ENCODE measurements at places on chromosomes 1 and 21. TPM values are rescaled to one million over a fixed set of nuclear protein-coding genes. Genes with fewer than 3 reads are reported as not detected.
A peak's percentile ranks its signal among the peaks of the same experiment; 100 is the strongest.

- H3K4me3 ChIP-seq = no peak overlapping the region
- H3K36me3 ChIP-seq = no peaks in the 10 kb centered on the region
- DNase-seq = no peak
- 0 out of 2 replicates have a peak, but pooled peaks cover 6% of the 10 kb centered on the region for H3K4me1 ChIP-seq
- no peak overlapping the region for H3K27ac ChIP-seq
- H3K27me3 ChIP-seq = no peaks in the 10 kb centered on the region
Observed at GRCh38 chr1:14242123-14242522, 356.4 kb upstream of the KAZN start.

GRCh38 chr21:34639882-34640788 lies 25.2 kb upstream of the RCAN1 start:
- H3K4me3 ChIP-seq = no peak overlapping the region
- no peak for DNase-seq
- no peaks in the 10 kb centered on the region for H3K27me3 ChIP-seq
- no peak overlapping the region for H3K27ac ChIP-seq
- H3K36me3 ChIP-seq = no peaks in the 10 kb centered on the region

GRCh38 chr21:34801519-34802132 lies 132.8 kb downstream of the CLIC6 start:
- H3K4me1 ChIP-seq = peaks cover 58% of the 10 kb centered on the region
- DNase-seq = no peak
- no peaks in the 10 kb centered on the region for H3K27me3 ChIP-seq
- peak overlapping the region; percentile 41 for H3K27ac ChIP-seq

GRCh38 chr1:228361314-228362140 lies 45.1 kb downstream of the TRIM11 start:
- H3K4me3 ChIP-seq = no peak overlapping the region
- DNase-seq = no peak
- H3K27me3 ChIP-seq = peaks cover 3% of the 10 kb centered on the region
- H3K36me3 ChIP-seq = no peaks in the 10 kb centered on the region

DNA sequence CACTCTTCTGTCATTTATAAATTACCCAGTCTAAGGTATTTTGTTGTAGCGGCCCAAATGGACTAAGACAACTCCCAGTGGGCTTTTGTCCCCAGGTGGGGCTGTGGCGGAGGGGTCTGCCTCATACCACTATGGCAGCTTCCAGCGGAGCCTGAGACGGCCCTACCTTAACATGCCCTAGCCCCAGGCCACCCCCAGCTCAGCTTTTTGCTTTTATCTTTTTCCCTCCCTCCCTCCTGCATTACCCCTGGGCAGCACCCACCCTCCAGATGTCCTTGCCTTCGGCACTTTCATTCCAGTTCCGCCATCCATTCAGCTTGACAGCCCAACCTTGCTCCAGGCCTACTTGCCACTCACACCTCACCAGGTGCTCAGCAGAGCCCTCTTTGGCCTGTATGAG lies 307.3 kb downstream of the PTPRU start:
- H3K4me1 ChIP-seq = no peaks in the 10 kb centered on the region
- no peak overlapping the region for H3K4me3 ChIP-seq
- H3K27ac ChIP-seq = no peak overlapping the region

DNA sequence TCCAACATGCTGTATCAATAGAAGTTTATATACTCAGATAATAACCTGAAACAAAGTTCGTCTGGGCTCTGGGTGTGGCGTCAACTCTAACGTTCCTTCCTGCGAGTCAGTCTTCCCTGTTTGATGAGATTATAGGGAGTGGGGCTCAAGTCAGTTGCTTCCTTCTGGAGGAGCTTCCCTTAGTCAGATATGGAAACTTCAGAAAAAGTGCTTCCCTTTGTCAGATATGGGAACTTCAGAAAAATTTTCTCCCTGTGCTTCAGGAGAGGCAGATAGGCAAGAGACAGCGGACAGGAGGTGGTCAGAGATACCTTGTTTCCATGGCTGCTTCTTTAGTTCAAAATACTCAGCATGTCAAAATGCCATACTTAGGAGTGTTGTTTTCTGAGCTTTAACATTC lies 51.1 kb upstream of the PRDX6 start:
- no peak for DNase-seq
- H3K27me3 ChIP-seq = no peaks in the 10 kb centered on the region
- no peak overlapping the region for H3K27ac ChIP-seq
- peaks cover 17% of the 10 kb centered on the region for H3K4me1 ChIP-seq
- no peak overlapping the region for H3K4me3 ChIP-seq

DNA sequence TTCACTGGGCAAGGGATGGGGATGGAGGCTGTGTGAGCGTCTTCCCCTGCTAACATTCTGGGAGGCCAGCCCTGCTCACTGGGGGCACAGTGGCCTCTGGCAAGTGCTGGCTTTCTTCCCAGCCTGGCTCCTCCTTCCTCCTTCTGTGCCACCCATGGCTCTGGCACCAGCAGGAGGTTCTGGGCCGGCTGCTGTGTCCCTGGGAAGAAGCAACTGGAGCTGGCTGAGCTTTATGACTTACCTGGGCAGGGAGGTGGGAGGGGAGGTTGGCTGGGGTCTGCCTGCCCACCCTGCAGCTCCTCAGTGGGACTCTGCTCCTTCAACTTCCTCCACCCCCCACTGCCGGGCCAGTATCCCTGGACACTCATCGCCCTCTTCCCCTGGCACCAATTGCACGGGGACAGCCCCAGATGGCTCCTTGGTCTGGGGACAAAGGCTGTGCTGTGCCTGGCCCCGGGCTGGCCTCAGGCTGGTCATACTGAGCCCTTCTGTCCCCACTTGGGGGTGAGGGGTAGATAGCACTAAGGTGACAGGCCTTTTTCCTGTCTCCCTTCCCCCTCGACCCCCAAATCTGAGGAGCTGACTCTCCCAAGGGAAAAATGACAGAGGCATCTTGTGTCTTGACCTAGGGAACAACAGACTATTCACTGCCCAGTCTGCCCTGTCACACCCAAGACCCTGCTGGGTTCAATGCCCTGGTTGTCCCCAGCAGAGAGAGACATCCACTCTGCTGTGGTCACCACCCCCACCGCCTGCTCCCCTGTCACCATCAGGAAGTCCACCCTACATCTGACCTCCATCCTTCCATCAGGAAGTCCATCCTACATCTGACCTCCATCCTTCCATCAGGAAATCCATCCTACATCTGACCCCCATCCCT lies 14.4 kb downstream of the CDK18 start:
- H3K27ac ChIP-seq = no peak overlapping the region
- no peak for DNase-seq
- H3K36me3 ChIP-seq = no peaks in the 10 kb centered on the region
- peaks cover 51% of the 10 kb centered on the region for H3K4me1 ChIP-seq
- no peak overlapping the region for H3K4me3 ChIP-seq

DNA sequence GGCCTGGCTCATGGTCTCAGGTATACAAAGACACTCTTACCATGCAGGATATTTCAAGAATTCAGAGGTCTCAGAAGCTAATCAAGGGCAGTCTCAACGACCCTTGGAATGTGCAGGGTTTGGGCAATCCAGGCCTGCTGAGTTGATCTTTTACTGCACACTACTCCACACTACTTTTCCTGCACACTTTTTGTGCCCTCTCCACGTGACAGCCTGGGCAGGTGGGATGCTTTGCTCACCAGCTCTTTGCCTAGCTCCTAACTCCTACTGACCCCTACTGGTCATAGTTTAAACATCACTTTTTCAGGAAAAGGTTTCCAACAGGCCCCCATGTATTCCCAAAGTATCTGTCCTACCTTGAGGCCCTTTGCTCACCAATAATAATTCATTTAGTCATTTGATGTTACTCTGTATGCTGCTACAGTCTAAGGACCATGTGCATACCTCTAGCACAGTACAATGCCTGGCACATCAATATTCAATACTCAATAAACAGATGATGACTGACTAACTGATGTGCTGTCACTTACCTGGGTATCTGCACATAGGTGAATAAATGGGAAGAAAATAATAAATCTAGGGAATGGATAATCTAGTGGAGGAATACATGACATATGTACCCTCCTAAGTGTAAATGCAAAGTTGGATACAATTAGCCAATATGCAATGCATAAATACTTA lies 9.6 kb downstream of the DUSP23 start:
- peak; percentile 16 for DNase-seq
- no peaks in the 10 kb centered on the region for H3K4me1 ChIP-seq
- no peaks in the 10 kb centered on the region for H3K36me3 ChIP-seq
- no peak overlapping the region for H3K4me3 ChIP-seq
- no peak overlapping the region for H3K27ac ChIP-seq

BTBD8 gene
- 1.8 TPM for total RNA-seq

ZFP69 gene
- 6.3 TPM for total RNA-seq

NTRK1 gene
- not detected for total RNA-seq

TFF2 gene
- total RNA-seq = not detected

CNKSR1 gene
- total RNA-seq = 3.4 TPM

SLC22A15 gene
- 0.27 TPM for total RNA-seq

VSIG8 gene
- not detected for total RNA-seq

All from HepG2 (cell line).